ENCODE measurements at places on chromosomes 1 and 21. TPM values are rescaled to one million over a fixed set of nuclear protein-coding genes. Genes with fewer than 3 reads are reported as not detected.

Gene VSIG8
- total RNA-seq, result not detected

Gene NVL
- total RNA-seq, result 44.5 TPM

Gene FAM163A
- total RNA-seq, result not detected

Gene SRM
- 51.0 TPM for total RNA-seq

Gene MAEL
- total RNA-seq, result not detected

Gene MSH4
- total RNA-seq, result 0.44 TPM

Gene KLF17
- 0.23 TPM for total RNA-seq

Gene MYCL
- total RNA-seq, result 20.1 TPM

Gene ERICH3
- total RNA-seq, result 2.8 TPM

Gene SLC5A9
- total RNA-seq, result 1.1 TPM

Gene TNFRSF18
- not detected for total RNA-seq

Gene DNM3
- total RNA-seq, result 7.7 TPM

Gene CNIH3
- total RNA-seq, result 4.7 TPM

Gene REN
- total RNA-seq, result not detected

Gene E2F2
- total RNA-seq, result 0.69 TPM

Gene LRRC7
- not detected for total RNA-seq

Gene DPH2
- 17.1 TPM for total RNA-seq

Gene SPRR2A
- not detected for total RNA-seq

Gene CELA3B
- not detected for total RNA-seq

Gene PLEKHA6
- total RNA-seq, result 3.7 TPM

Gene AADACL4
- total RNA-seq, result not detected

Gene TTC24
- not detected for total RNA-seq

Gene ASAP3
- total RNA-seq, result 36.4 TPM

Gene PRAMEF2
- total RNA-seq, result not detected

Gene TRPM2
- 0.15 TPM for total RNA-seq

Gene CHIA
- total RNA-seq, result not detected

Data from endothelial cell (in vitro differentiated cells).